ENCODE measurements at places on chromosomes 3 and 15.
A peak's percentile ranks its signal among the peaks of the same experiment; 100 is the strongest.

- no peak for DNase-seq
Measured at GRCh38 chr3:63167113-63167512, 111.0 kb upstream of the SYNPR start.

- DNase-seq = no peak
Measured at GRCh38 chr3:15216501-15216900, 10.5 kb downstream of the CAPN7 start.

- DNase-seq = no peak
Measured at GRCh38 chr15:96183867-96184266, 146.6 kb upstream of the NR2F2 start.

DNA sequence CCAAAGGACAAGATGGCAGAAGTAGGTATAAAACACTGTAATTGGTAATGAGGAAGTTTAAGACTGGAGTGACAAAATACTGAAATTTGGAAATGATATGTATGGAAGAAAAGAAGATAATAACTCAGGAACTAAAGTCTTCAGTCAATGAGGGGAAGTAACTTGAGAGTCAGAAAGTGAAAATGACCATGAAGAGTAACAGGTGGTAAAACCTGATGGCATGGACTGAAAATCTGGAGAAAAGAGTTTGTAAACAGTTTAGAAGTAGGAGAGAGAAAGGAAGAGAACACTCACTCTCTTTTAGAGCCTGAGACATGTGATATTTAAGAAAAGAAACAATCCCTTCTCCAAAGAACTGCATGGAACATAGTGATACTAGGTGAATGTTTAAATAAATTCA, 387.9 kb downstream of the PYDC2 start:
- no peak for DNase-seq

DNA sequence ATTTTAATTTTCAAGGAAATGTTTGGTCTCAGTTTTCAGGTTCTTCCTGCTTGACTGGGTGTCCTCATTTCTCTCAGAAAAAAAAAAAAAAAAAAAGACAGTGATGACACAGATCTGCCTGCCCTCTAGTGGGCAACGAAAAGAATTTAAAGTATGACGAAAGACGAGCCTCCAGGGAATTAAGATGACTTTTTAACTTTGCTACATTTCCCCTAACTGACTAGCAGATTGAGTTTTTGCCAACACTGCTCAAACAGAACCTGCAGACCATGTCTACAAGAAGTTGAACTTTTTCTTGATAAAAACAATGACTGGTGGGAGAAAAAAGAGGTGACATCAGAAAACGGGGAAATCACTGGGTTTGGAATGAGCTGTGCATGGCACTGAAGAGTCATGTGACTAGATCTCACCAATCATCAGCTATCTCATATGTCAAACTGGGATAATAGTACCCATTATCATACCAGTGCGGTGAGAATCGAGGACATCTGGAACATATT, 40.8 kb downstream of the EOMES start:
- DNase-seq = peak; percentile 71

DNA sequence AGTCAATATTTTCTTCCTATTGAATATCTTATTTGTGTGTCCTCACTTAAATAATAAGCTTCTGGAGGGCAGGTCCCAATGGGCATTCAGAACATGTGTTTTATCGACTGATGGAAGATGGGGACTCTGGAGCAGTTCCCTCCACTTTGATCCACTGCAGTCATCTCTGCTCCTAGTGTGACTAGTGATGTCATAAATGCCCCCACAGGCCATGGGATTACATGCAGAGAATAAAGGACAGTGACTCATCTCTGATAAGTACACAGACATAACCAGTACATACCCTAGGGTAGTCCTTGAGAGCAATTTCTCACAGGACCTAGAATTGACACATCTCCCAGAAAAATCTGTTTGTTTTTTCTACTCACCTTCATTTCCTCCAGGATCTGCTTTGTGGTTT, 49.4 kb upstream of the FMN1 start:
- DNase-seq = peak; percentile 91

DNA sequence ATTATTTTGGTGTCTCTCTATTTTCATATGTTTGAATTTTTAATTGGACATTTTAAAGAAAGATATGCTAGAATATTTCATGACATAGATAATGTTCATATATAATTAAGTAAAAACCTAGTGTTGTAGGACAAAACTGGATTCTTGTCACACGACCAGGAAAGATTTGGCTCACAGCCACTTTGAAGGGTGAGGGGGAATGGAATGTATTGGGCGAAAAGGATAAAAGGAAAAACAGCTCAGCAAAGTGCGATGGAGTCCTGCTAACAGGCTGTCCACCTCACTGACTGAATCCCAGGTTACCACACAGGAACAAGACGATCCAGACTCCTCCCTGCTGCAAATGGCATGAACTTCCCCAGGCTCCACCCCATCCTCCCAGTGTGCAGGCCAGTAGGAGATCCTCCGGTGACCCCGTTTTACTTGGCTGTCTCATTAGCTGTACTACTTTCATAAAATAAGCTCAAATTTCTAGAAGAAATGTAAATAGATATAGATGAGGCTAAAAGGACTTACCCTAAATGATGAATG, 186.2 kb downstream of the CD47 start:
- no peak for DNase-seq

DNA sequence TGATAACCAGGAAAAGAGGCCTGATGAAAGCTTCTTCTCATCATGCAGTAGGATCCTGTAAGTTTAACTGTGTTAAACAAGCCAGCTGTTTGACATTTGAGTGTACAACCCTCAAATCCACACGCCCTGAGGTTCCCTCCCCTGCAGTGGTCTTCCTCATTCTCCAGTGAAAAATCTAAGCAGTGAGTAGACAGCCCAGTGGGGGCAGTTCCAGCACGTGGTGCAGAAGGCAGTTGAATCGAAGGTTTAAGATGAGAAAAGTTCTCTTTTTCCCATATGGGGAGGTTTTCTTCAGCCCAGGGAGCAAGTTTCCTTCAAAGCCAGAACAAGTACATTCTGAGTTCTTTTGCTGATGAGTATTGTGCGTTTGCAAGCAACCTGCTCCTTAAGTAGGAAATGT, 174.5 kb downstream of the NR2F2 start:
- DNase-seq = no peak

DNA sequence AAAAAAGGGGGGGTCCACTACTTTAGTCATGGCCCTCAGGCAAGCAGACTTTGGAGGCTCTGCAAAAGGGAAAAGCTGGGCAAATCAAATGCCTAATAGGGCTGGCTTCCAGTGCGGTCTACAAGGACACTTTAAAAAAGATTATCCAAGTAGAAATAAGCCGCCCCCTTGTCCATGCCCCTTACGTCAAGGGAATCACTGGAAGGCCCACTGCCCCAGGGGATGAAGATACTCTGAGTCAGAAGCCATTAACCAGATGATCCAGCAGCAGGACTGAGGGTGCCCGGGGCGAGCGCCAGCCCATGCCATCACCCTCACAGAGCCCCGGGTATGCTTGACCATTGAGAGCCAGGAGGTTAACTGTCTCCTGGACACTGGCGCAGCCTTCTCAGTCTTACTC, 15.3 kb downstream of the ZMAT3 start:
- DNase-seq = no peak

DNA sequence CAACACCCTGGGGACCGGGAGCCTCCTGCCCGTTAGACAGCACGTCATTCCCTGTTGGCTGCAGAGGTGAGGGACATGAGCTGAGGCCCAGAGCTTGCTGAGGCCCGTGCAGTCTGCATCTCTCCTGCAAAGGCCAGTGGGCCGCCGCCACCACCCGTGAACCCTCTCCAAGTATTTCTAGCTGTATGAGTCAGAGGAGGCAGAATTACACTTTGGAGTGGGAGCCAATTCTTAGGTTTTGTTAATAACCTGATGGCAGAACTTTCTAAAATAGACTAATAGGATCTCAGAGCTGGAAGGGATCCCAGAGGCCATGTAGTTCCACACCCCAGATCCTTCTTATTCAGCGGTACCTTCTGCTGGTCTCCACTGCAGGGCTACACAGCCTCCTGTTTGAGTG, 335.2 kb upstream of the CTDSPL start:
- peak; percentile 6 for DNase-seq

- no peak for DNase-seq
Measured at GRCh38 chr15:100806157-100806556, 73.5 kb upstream of the ALDH1A3 start.

GRCh38 chr3:3686907-3687648, 112.2 kb upstream of the LRRN1 start:
- DNase-seq = no peak

DNA sequence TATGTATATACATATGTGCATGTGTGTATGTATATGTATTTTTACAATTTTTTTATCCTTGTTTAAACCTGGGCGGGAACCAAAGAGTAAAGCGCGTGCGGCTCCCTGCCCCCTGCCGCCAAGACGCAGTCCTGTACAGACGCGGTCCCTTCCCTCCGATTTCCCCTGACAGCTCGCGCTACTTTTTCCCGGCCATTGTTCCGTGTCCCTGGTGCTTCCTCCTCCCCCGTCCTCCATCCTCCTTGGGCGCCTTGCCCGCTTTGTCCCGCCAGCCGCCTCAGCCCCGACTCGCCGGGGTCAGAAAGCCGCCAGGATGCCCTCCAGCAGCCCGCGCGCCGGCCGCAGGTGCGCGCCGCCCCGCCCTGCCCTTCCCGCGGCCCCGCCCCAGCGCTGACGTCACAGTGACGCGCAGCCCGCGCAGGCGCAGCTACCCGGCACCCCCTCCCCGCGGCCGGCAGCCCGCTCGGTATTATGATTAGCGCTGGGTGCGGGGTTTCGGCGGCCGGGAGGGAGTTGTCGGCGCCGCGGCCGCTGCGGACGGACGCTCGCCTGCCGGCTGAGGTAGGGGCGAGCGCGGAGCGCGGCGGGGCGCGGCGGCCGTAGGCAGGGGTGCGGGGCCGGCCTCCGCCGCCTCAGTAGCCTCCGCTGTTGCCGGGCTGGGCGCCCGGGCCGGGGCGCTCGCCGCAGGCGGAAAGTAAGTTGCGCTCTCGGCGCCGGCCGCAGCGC, at the start of gene SNRK:
SNRK (plus strand) TSS at position 426 of the 726 bp plus-strand sequence. CDS start 16,664 bp downstream, outside the sequence.
- DNase-seq = peak; percentile 66

- no peak for DNase-seq
Measured at GRCh38 chr15:101803676-101804075, 367 bp downstream of the OR4F6 start.

- DNase-seq = no peak
Measured at GRCh38 chr15:49721621-49722020, 100.8 kb downstream of the DTWD1 start.

DNA sequence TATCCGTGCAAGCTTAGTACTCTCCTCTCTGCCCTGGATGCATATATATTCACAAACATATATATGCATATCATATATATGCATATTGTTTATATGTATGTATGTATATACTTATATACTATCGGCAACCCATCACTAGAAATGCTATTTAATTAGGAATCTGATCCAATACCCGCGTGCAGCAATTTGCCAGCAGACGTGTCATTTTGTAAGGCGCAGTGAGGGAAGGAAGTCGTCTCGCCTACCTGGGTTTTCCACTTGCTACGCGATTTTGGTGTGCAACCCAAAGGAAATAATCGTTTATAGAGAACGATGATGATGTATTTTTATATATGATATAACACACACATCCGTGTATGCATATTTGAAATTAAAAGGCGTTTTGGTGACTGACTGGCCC, 5.6 kb upstream of the FEZF2 start:
- DNase-seq = no peak

GRCh38 chr3:188578576-188579363, 424.8 kb downstream of the LPP start:
- peak; percentile 64 for DNase-seq

- DNase-seq = no peak
Measured at GRCh38 chr3:197683191-197683590, 53.5 kb downstream of the RUBCN start.

DNA sequence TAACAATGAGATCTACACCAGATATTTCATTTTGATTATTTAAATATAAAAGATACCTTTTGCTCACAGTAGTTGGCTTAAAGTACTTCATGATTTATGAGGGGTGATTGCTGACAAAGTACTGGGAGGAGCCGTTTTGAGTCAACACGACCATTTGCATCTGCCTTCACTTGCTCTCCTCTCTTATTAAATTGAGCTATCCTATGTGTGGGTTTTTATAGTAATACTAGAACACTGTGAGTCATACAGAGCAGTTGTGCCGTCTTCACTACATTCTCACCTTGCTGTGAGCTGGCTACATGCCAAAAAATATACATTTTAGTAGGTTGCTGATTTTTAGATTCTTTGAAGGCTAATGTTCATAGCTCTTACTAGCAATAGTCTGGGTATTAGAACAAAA, 161.2 kb downstream of the ALCAM start:
- peak; percentile 82 for DNase-seq

GRCh38 chr3:164416491-164417222, 661.6 kb downstream of the SI start:
- DNase-seq = peak; percentile 14

DNA sequence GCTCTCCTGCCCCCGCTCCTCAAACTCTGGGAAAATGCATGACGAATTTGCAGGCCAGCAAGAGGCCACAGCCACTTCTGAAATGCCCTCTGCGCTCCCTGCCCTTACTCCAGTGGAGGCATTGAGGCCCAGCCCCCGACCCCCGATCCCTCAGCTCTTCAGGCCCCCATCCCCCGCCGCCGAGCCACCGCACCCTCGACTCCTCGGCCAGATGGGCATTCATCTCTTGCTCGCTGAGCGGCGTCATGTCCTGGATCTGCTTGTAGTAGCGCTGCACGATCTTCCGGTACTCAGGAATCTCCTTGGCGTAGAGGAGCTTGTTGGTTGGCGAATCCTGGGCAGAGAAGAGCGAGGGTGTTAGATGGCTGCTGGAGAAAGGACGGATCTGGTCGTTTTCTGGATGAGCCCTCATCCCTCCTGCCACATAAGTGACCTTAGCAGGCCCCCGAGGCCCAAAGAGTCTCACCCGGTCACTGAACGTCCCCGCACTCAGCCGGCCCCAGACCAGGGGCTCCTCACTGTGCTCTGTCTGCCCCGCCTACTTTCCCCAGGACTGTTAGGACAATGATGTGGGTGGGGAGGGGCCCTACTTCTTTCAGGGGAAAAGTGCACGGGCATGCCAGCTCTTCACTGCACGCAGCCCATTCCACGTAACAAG, 14.0 kb downstream of the H1-8 start:
- no peak for DNase-seq

DNA sequence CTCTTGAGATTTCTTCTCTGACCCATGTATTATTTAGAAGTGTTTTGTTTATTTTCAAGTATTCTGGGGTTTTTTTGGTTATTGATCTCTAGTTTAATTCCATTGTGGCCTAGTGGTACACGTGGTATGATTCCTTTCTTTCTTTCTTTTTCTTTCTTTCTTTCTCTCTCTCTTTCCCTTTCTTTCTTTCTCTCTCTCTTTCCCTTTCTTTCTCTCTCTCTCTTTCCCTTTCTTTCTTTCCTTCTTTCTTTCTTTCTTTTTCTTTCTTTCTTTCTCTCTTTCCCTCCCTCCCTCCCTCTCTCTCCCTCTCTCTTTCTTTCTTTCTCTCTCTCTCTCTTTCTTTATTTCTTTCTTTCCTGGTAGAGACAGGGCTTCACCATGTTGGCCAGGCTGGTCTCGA, 85.7 kb upstream of the UBE2E1 start:
- DNase-seq = no peak

DNA sequence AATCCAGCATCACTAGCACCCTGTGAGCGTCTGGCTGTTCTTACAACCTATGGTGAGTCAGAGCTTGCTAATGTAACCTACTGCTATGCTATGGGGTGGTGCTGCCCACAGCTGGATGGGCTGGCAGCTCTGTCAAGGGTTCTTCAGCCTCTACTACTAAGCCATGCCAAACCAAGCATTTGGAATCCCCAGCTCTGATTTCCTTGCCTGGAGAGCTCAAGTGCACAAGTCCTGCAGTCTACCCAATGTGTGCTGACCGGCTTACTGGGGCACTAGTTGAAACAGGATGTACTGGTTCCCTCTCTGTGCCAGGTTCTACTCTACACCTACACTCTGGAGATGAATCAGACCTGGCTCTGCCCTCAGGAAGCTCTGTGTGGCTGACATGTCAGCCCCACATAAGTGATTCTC, 4.2 kb downstream of the TEX264 start:
- DNase-seq = peak; percentile 86

- DNase-seq = no peak
Measured at GRCh38 chr3:66353530-66353929, 132.7 kb downstream of the SLC25A26 start.
